ENCODE measurements at places on chromosomes 2 and 18.

DNA sequence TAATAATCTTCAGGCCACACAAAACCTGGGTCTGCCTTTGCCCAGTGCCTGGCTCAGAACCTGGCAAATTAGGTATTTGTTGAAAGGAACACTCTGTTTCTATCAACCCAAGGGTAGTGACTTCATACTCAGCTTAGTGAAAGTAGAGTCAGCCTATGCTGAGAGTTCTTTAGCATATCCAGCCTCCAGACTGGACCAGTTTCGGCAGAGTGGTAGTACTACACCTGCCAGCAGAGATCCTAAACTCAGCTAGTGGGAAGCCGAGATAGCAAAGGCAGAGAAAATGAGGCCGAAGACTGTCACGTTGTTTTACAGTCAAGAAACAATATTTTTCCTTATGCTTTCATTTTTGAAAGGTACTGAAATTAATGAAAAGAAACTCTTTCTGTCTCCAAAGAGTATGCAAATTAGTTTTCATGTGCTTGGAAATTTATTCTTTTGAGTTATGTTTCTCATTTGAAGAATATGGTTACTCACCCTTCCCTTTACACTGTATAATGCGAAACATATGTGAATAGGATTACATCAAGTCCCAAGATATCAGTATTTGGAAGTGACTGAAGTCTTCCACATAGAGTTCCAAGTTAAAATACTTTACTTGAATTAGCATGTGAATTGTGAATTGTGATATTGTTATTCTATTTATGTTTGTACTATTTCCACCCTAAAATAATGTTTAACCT lies 52.2 kb upstream of the UGP2 start:
- DNase-seq, result no peak

DNA sequence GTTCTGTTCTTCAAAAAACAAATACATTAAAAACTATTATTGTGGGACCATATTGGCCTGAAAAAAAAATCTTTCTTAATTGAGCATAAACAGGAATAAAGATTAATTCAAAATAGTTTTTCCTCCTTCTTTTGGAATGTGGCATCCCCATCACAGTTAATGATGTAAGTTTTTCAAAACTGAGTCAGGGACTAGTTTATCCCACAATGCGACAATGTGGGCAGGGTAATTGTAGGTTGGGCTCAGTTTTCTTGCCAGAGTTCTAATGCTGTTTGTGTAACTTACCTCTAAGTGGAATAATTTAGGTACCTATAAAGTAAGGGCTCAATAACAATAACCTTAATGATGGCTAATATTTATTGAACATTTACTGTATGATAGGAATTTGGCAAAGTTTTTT lies 82.0 kb downstream of the PMS1 start:
- no peak for DNase-seq

DNA sequence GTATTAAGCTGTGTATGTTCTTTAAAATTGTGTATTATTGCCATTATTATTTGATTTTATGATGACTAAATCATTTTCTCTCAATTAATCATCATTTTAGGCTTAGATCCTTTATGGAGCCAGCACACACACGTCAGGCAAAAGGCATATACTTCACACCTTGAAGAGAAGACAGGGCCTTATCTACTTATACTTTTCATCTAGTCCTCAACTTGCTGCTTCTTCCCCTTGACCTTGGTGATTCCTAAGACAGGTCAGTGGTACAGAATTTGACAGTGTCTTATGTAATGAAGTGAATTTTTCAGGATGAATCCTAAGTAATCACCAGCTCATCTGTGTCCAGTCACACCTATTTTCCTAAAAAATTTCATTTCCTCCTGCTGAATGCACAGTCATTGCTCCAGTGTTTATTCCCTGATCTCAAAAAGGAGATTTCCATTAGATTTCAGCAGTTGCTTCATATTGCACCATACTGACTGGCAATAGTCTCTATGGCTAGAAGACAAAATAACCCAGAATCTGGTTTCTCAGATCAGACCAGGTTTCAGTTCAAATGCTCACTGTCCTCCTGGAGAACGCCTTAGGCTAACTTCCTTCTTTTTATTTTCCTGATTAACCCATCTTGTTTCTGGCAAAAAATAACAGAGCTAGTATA lies 235.7 kb downstream of the PTH2R start:
- no peak for DNase-seq

GRCh38 chr18:31040686-31041270 lies 1.8 kb downstream of the DSC3 start:
- DNase-seq, result no peak

GRCh38 chr2:9292426-9292825 lies 85.8 kb downstream of the ASAP2 start:
- DNase-seq, result no peak

GRCh38 chr18:45876161-45876560 lies 50.7 kb downstream of the SIGLEC15 start:
- DNase-seq, result no peak

GRCh38 chr2:15480552-15480951 lies 80.6 kb downstream of the NBAS start:
- DNase-seq, result no peak

- DNase-seq, result no peak
Observed at GRCh38 chr2:182585430-182585829, 130.6 kb upstream of the DNAJC10 start.

DNA sequence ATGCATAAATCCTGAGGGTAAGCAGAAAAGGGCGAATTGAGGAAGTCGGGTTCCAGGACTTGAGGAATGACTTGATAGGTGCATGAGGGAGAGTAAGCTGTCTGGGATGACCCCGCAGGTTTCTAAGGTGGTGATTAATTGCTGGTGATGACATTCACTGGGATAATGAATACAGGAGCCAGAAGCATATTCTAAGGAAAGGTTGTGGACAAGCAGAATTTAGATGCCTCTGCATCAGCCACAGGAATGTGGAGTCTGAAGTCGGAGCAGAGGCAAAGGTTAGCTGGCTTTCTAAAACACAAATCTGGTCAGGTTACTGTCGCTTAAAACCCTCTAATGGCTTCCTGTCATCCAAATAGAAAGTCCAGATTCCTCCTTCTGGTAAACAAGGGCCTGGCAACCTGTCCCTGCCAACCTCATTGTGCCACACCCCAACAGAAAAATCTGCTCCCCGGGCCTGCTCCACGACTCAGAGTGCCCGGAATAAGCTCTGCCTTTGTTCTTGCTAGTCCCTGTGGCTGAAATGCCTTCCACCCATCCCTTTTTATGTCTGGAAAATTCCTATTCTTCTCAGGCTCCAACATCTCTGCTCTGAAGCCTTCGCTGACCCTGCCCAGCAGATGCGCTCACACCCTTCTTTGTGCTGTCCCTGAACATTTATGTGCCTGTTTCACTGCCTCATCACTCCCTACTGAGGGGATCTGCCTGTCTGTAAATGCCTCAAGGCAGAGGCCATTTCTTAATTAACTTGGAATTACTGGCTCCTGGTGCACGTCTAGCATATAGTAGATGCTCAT lies 11.3 kb upstream of the TMEM214 start:
- no peak for DNase-seq

DNA sequence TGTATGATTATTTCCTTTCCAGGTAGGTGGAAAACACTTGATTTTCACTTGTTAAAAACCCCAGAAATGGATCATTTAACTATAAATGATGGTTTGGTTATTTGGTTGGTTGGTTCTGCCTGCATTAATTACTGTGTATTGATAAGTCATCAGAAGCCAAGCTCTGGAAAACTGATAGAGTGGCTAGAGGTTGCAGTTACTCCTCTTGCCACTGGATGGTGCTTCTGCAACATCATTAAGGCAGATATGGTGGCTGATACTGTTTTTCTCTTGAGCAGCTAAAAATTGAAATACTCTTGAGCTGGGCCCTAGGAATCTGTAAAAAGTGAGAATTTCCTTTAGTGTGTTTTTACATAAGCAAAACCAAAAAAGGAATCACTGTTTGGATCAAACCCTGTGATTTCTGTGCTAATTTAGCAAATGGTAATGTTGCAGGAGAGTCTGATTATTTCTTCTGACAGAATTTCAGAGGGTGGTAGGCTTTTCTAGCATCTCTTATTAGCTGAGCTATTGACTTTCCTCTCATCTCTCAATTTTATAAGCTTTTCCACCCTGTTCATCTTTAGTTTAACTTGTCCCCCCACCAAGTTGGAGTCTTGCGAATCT lies 54.3 kb downstream of the RAB10 start:
- no peak for DNase-seq

DNA sequence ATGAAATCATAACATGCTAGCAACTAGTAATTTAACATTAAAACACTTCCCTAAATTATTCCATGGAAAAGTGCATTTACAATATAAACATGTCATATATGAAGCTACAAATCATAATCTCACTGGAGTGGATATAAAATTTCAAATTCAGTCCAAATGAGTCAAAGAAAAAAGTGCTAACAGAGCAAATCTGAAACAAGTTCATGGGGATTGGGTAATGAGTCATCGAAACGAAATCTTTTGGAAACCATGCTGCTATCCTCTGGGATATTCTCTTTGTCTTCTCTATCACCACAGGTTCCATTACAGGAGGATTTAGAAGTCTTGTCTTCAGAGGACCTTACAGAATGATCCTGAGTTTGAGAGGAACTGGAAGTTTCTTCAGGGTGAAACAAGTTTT lies 34.1 kb downstream of the STK17B start:
- DNase-seq, result no peak

DNA sequence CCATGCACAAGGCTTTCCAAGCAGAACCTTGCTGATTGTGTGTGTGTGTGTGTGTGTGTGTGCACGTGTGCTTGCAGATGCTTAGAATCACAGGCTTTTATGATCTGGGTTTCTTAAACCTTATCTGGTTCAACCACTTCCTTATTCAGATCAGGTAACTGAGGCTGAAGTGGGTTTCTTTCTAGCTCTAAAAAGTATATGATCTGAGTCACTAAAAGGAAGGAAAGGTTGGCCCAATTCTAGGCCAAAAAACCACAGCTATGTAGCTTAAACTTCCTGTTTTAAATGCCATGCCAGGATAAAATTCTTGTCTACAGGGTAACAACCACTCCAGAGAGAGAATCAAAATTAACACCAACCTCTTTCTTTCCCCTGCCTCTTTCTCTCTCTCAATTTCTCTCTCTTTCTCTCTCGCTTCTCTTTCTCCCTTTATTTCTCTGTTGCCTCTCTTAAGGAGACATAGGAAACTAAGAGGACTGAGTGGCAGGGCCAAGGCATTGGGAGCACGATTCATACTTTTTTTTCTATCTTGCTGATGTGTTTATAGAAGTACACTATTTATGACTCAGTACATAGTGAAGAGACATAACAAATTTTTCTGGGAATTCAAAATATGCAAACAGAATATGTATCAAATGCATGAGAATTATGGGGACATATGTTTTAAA lies 140.3 kb downstream of the TRIB2 start:
- no peak for DNase-seq

GRCh38 chr2:66217039-66217585 lies 217.8 kb upstream of the MEIS1 start:
- no peak for DNase-seq

GRCh38 chr2:8548065-8548618 lies 133.7 kb upstream of the ID2 start:
- no peak for DNase-seq

All from NCI-H1930 (cell line).